ENCODE measurements at places on chromosomes 3 and 15.

GRCh38 chr3:50600141-50600753 lies 11.3 kb downstream of the CISH start:
- no peak for DNase-seq

DNA sequence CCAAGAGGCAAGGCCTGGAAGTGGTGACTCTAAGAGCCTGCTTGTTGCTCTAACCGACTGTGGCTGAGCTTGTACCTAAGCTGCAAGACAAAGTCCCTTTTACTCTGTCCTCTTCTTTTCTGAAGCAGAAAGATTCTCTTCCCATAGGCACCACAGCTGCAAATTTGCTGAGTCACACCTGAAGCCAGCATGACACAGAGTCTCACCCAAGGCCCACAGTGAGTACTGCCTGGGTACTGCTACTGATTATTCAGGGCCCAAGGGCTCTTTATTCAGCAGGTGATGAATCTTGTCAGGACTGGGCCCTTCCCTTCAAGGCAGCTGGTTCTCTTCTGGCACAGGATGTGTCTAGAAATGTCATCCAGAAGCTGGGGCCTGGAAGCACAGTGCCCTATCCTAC lies 18.9 kb upstream of the TIGIT start:
- no peak for DNase-seq

- DNase-seq: no peak
Observed at GRCh38 chr3:34229876-34230275, 431.4 kb downstream of the PDCD6IP start.

GRCh38 chr15:66661432-66662096 lies 40.5 kb upstream of the SMAD6 start:
- no peak for DNase-seq

GRCh38 chr15:39728845-39729244 lies 53.8 kb downstream of the FSIP1 start:
- no peak for DNase-seq

DNA sequence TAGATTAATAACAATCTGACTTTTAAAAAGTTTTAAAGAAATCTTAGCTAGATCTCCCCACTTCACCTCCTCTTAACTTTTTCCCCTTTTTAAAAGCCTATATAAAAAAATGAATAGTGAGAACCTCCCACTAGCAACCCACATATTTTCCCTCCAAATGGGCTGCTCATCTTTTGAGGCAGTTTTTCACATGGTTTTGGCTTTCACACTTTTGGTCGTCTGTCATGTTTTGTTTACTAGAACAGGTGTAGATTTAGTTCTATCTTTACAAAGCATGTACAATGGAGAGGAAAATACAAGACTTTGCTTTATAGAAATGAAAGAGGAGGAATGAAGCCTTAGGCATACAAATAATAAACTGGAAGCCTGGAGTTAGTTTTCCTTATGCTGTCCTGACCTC lies 126.7 kb upstream of the EOMES start:
- DNase-seq: no peak

DNA sequence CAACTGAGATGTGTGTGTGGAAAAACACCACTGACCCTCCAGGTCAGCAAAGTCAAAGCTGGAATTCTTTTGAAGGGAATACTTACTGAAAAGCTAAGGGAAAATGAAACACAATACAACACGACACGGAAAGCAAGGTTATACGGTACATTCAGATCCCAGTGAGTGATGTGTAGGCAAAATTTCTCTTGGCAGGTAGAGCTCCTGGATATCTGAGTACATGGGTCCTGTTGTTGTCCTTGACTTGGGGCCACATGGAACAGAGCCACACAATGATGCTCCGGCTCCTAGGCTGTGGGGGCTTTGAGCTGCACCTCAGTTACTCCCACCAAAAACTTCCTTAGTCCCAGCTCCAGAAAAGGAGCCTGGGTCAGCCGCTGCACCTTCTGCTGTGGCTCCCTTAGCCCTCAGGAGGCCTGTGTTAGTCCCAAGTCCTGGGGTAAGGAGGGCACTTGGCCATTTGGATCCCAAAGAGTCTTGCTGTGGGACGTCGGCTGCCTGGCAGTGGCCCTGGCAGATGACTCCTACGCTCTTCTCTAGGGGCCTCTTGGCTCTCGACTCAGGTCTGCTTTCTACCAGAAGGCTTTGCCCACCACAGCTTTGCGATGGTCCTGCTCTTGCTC lies 95.6 kb downstream of the ADCY5 start:
- no peak for DNase-seq

DNA sequence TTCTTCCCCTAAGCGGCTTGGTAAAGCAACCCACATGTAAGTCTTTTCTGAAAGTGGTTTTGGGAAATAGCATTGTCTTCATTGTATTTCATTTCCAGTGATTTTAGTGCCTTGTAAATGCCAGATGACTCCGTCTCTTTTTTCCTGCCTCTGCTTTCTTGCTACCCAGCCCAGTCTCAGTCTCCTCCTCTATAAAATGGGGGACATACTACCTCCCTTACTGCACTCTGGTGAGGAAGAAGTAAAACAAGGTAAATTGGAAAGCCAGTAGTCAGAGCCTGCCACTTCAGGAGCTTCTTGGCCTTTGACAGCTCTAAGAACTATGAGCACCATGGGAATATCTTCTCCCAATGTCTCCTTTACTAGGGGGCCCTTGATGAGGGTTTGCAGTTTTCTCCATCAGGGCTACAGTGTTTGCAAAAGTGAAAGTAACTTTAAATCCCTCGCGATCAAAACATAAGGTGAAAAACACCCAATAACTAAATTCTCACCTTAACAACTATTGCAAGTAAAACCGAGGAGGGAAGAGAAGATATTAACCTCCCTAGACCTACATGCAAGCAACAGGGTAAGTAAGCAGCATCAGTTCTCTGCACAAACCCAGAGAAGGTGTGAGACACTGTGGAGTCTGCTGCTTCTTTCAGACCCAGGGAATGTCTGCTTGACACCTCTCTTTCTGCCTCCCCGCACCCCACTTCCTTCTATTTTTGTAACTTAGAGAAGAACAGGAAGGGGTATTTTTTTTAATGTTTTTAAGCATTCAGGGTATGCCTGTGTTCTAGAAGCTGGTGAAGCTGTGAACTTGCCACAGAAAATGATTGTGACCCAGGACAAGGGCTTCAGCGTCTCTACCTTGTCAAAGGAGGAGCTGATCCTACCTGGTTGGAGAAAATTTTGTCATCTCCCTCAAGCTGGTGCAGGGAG lies 159.1 kb upstream of the EOMES start:
- DNase-seq: no peak

DNA sequence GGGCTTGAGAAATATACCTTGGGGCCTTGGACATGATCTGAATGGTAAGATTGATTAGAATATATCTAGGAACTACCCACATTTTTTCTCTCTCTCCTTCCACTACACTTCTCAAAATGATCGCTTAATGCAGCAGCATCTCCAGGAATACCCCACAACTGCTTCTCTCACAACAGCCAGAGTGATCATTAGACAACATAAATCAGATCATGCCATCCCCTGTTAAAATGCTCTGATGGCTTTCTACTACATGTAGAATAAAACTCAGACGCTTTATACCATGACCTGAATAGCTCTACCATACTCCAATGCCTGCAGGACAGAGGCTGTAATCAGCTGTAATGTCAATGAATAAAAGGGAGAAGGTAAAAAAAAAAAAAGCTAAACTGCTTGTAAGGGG lies 451.4 kb downstream of the MECOM start:
- no peak for DNase-seq

GRCh38 chr3:197364410-197365071 lies 66.1 kb upstream of the DLG1 start:
- no peak for DNase-seq
